Esophagus squamous epithelium (tissue), 5 donors: ENCODE measurements at places on chromosomes 3 and 15.

GRCh38 chr3:102163818-102164154, 271.0 kb upstream of the ZPLD1 start:
- H3K4me1 ChIP-seq: peaks cover 19% of the 10 kb centered on the region
- no peak overlapping the region for H3K4me3 ChIP-seq
- no peaks in the 10 kb centered on the region for H3K36me3 ChIP-seq
- no peaks in the 10 kb centered on the region for H3K27me3 ChIP-seq

DNA sequence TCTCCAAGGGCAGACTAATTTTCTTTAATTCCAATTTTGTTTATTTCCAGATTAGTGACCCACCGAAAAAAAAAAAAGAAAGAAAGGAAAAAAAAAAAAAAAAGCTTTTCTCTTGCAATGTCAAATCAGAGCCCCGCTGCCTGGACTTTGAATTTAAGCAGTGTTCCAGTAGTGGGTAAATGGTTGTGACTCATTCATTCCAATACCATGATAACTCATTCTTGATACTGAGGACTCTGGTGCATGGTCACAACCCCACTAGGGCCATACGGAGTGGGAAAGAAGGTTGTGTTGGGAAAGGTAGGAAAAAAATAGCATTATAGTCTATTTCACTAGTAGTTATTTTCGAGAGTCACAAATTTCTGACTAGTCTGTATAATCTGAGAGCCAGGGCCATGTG, 59.1 kb upstream of the COL8A1 start:
- no peaks in the 10 kb centered on the region for H3K27me3 ChIP-seq
- no peaks in the 10 kb centered on the region for H3K36me3 ChIP-seq
- no peak for DNase-seq

GRCh38 chr3:120440001-120440703, 10.6 kb downstream of the FSTL1 start:
- peak overlapping the region; percentile 57 for H3K27ac ChIP-seq
- H3K27me3 ChIP-seq: no peaks in the 10 kb centered on the region
- no peaks in the 10 kb centered on the region for H3K36me3 ChIP-seq
- peaks cover 40% of the 10 kb centered on the region for H3K4me1 ChIP-seq

DNA sequence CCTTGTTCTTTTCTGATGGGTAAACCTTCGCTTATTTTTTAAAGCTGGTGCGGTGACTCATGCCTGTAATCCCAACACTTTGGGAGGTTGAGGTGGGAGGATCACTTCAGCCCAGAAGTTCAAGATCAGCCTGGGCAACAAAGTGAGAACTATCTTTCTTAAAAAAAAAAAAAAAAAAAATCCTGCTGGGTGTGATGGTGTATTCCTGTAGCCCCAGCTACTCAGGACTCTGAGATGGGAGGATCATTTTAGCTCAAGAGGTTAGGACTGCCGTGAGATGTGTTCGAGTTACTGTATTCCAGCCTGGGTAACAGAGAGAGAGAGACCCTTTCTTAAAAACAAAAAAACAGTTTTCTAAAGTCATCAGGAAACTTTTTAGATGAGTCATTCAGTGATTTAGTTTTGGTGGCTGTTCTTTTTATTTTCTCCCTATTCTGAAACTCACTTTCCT, 37.7 kb downstream of the SLMAP start:
- no peak overlapping the region for H3K4me3 ChIP-seq
- H3K27me3 ChIP-seq: no peaks in the 10 kb centered on the region
- H3K36me3 ChIP-seq: no peaks in the 10 kb centered on the region
- DNase-seq: no peak
- no peaks in the 10 kb centered on the region for H3K4me1 ChIP-seq

DNA sequence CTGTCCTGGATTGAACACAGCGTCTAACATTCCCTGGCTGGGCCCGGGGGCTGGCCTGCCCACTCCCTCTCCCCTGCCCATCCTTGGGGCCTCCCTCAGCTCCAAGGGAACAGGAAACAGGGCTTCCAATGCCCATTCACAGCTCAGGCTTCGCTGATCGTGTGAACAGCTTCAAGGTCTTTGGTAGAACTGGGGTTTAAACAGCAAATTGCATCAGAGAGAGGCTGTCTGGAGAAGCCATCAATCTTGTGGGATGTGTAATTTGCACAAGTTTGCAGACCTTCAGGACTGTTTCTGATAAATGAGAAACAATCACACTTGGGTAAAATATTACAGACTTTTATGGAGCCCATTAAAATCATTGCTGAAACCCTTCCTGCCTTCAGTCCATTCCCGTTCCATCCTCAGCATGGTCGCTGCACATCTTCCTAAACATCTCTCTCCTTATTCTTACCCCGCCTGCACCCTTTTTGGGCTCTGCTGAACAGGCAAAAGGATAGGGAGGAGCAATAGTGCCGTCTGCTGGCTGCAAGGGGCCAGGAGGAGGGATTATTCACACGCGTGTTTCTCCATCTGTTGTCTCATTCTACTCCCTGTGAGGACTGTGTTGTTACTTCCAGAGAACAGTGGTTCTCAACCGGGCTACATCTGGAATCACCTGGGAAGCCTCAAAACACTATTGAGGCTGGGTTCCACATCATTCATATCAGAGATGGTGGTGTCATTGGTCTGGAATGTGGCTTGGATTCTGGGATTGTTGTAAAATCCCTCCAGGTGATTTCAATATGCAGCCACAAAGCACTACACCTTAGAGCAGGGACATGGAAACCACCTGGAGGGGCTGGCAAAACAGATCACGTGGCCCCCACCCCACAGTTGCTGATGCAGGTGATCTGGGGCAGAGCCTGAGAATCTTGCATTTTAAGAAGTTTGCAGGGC, 116.3 kb downstream of the CLSTN2 start:
- H3K4me1 ChIP-seq: no peaks in the 10 kb centered on the region
- no peaks in the 10 kb centered on the region for H3K27me3 ChIP-seq
- DNase-seq: no peak

GRCh38 chr3:133296981-133297380, 102.9 kb upstream of the BFSP2 start:
- H3K27ac ChIP-seq: no peak overlapping the region
- H3K4me3 ChIP-seq: no peak overlapping the region
